ENCODE measurements at places on chromosomes 12 and 14.

- no peak for DNase-seq
Measured at GRCh38 chr12:112116232-112117060, 7.9 kb upstream of the NAA25 start.

- DNase-seq, result no peak
Measured at GRCh38 chr12:100371146-100371545, 14.3 kb downstream of the SLC17A8 start.

DNA sequence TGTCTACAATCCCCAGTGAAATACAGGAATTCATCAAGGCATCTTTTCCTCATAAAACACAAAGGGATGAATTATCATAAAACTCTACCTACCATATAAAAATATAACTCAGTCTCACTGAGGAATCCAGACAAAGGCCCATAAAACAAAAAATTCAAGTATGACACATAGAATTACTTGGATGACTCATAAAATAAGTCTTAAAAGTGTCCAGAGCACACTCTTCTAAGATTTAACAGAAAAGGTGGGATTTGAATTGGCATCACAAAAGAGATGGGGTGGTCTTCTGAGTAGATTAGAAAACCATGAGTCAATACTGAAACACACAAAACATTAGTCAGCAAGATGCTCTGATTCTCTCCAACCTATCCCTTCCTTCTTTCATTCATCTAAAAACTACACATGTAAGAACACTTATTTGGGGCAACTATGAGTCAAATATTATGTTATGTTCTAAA lies 202.7 kb upstream of the GARIN6 start:
- no peak for DNase-seq

GRCh38 chr12:88946372-88946997 lies 366.2 kb upstream of the KITLG start:
- DNase-seq, result no peak

DNA sequence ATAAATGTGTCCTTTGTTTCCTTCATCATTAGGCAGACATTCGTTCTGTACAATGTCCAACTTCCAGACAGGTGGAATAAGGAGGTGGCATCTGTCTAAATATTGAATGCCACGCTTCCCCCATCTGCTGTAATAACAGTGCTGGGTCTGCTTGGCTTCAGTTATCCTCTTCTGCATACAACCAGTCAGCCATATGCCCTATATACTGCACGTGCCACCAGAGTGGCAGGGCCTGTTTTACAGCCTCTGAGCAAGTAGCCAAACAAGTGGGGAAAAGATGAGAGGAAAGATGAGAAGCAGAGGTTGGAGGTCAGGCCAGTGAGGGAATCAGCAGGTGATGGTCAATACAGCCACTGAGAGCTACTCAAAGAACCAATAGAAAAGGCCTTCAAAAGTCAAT lies 55.4 kb downstream of the OTX2 start:
- DNase-seq, result no peak

DNA sequence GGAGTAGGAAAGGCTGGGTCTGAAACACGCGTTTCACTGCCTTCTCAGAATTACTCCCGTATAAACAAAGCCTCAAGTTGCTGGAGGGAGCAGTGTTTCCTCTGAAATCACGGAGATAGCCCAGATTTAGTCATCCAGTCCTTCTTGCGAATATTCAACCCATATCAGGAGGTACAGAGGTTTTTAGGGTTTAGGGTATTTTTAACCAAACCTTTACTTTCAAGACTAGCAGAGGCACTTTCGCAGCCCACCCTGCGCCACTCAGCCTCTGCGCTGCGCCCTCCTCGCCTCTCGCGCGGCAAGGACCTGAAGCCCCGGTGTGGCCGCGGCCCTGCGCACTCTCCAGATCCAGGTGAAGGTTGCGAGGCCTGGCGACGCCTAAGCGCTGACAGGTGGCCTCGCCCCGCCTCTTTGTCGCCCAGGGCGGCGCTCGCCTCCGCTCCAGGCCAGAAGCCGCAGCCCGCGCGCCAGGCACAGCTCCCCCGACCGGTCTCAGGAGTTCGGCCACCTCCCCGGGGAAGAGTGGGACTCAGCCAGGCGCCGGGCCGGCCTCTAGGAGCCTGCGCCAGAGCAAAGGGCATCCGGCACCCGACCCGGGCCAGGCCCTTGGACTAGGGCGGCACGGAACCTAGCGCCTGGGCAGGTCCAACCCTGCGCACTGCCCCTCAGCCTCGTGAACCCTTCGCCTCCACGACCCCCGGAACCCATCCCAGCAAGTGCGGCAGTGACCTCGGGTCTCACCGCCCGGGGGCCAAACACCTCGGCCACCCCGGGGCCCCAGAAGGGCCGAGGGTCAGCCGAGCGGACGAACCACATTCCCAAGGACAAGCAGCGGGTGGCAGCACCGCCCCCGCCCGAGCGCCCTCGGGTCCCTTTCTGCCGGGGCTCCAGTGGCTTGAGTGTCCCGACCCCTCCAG lies 1.8 kb upstream of the SAMD4A start:
- DNase-seq, result peak; percentile 31

- DNase-seq, result no peak
Measured at GRCh38 chr14:101367421-101368261, 193.7 kb upstream of the DIO3 start.

GRCh38 chr14:91817566-91818325 lies 49.6 kb downstream of the TC2N start:
- DNase-seq, result no peak

GRCh38 chr12:1424674-1425395 lies 169.5 kb downstream of the FBXL14 start:
- DNase-seq, result no peak

- no peak for DNase-seq
Measured at GRCh38 chr14:59126714-59127436, 61.6 kb upstream of the DAAM1 start.

GRCh38 chr12:7122811-7123769 lies 5.6 kb downstream of the RBP5 start:
- DNase-seq, result no peak

DNA sequence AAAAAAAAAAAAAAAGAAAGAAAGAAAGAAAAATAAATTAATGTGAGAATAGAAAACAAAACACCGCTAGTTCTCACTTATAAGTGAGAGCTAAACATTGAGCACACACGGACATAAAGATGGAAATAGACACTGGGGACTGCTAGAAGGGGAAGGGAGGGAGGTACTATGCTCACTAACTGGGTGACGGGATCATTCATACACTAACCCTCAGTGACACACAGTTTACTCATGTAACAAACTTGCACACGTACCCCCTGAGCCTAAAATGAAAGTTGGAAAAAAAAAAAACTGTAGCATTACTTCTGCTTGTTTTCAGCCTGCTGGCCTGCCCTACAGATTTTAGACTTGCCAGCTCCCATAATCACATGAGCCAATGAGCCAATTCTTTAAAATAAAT lies 10.5 kb upstream of the PRMT5 start:
- DNase-seq, result no peak

DNA sequence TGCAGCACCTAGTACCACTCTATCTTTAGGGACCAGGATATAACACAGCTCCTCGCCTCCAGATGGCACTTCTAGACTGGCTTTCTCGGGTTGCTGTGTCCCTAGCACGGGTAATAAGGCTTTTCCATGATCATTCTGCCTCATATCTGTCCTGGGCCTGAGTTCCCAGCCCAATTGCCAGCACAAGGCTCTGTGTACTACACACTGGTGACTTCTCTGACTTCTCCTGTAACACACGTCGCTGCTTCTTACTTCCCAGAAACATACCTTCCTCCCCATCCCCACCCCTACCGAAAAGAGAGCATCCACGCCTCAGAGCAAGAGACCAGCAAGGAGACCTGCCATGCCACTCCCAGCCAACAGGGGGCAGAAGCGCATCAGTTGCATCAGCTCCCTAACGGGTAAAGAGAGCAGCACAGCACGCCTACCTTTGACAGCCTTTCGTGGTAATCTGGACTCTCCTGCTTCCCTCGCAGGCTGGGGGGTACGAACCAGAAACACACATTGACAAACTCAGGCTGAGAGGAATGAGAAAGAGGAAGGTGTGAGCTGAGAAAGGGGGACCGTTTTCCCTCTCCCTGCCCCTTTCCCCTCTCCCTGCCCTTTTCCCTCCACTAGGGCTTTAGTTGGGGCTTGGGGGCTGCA lies 21.2 kb upstream of the ZNF740 start:
- peak; percentile 82 for DNase-seq

GRCh38 chr14:36625436-36625835 lies 36.2 kb upstream of the PAX9 start:
- no peak for DNase-seq

DNA sequence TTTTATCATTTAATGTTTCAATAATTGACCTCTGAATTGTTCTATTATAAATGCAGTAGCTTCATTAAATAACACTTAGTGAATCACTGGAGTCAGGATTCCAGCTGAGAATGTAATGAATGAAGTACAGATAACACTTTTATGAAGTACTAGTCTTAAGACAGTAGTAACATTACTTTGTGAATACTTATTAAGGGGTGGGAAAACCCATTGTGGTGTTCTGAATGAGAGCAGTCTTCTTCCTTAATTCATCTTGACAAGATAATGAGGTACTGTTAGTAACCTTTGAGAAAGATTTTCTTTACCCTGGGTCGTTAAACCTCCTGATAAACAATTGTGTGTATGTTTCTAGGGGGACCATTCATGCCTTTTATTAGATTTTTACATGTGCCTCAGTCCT lies 12.7 kb downstream of the NUP107 start:
- no peak for DNase-seq

GRCh38 chr14:58942516-58942915 lies 246.0 kb upstream of the DAAM1 start:
- DNase-seq, result no peak

DNA sequence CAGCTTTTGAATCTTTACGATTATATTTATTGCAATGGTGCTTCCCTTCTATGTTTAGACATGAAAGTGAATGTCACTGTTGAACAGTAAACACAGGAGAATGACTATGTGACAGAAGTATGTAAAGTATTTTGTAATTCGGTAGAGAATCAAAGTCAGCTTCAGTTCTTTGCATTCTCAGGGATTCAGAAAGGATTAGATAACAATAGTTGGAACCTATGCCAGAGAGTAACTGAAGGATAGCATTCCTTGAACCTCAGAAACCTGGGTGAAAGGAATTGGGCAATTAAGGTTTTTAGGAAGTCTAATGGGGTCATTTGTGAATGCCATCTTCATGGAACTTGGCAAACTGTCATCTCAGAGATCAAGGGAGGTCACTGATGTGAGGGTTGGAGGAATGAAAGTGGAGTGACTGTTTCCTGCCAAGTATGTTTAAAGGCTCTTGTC lies 305.3 kb upstream of the DDHD1 start:
- no peak for DNase-seq

GRCh38 chr12:29710104-29710503 lies 73.6 kb downstream of the TMTC1 start:
- DNase-seq, result no peak

GRCh38 chr12:112131686-112132085 lies 6.3 kb downstream of the TRAFD1 start:
- no peak for DNase-seq

- no peak for DNase-seq
Measured at GRCh38 chr12:131491916-131492490, 218.9 kb upstream of the SFSWAP start.

- DNase-seq, result no peak
Measured at GRCh38 chr12:946631-947030, 2.9 kb downstream of the RAD52 start.

DNA sequence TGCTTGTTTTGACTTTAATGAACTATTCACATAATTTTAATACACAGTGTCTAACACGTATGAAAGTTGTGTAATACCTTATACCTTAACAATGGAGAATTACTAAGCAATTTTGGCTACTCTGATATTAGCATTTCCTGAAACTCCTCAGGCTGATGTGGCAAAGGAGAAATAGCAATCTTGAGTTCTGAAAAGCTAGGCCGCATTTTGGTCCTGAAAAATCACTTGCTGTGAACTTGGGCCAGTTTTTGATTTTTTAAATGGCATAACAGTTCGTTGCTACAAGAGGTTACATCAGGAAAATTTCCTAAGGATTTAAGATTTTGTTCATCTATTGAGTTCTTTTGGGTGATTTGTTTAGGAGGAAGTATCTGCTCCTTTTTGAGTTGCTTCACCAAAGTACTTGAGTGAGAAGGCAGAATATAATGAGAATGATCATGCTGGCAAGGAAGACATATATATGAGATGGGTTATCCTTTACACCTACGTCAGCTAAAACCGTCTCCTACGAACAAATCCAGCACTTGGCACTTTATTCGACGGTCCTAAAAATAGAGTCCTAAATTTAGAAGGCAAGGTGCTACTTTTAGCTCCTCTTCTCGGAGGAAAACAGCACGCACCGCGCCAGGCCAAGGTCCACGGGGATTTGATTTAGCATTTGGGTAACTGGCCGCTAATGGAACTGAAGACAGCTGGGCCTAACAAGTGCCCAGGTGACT lies 32.2 kb downstream of the MIA2 start:
- no peak for DNase-seq

GRCh38 chr14:50335989-50336824 lies 24.1 kb downstream of the DMAC2L start:
- no peak for DNase-seq

GRCh38 chr14:99361596-99362215 lies 89.7 kb upstream of the BCL11B start:
- DNase-seq, result no peak

GRCh38 chr12:94254270-94254669 lies 105.9 kb downstream of the PLXNC1 start:
- DNase-seq, result no peak

- DNase-seq, result no peak
Measured at GRCh38 chr12:50508970-50509663, 4.3 kb downstream of the DIP2B start.

- peak; percentile 46 for DNase-seq
Measured at GRCh38 chr14:101823511-101824120, 62.1 kb downstream of the PPP2R5C start.

DNA sequence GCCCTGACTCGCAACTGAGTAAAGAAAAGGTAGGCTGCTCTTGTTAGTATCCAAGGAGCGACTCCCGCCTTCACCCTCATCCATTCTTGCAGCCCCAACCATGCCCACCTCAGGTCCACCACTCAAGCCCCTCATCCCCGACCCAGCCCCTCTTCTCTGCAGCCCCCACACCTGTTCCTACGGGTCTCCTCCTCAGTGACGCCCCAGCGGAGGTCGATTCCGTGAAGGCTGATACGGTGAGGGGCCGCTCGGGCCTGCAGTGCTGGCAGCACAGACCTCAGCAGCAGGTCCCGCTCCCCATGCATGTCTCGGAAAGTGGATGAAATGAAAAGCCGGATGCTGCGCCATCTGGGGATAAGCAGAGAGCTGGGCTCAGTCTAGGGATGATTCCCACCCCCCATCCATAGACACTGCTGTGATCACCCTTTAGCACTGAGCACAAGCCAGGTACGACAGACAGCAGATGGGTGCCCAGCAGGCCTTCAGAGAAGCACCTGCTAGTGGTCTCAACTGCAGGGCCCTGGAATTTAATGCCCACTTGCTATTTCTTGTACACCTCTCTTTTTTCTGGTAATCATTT lies 26.9 kb downstream of the TEP1 start:
- no peak for DNase-seq

DNA sequence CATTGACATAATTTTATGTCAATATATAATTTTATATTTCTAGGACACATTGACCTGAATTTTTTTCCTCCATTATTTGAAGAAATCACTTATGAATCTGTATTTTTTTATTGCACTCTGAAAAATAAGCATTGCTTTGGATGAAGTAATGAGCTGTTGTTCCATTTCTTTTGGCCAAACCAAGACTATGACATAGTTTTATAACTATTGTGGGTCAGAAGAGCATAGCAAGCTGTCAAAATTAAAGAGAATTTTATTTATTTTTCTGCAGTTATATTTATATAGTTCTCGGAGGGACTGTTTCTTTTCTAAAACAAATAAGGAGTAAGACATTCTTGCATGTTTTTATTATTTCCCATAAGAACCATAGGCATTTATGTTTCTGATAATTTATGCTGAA lies 8.5 kb downstream of the C12orf75 start:
- DNase-seq, result no peak

GRCh38 chr14:61511558-61511948 lies 183.8 kb upstream of the HIF1A start:
- DNase-seq, result no peak

Measured in stimulated activated CD4-positive, alpha-beta T cell treated with anti-CD3 and anti-CD28 coated beads, Interleukin-15, amount 100 ng/mL, for 1 hour (primary cell).